ENCODE measurements at places on chromosomes 13 and 19. TPM values are rescaled to one million over a fixed set of nuclear protein-coding genes. Genes with fewer than 3 reads are reported as not detected.

- H3K27me3 ChIP-seq, result no peaks in the 10 kb centered on the region
- H3K36me3 ChIP-seq, result peaks cover 77% of the 10 kb centered on the region
- no peaks in the 10 kb centered on the region for H3K4me1 ChIP-seq
- H3K4me3 ChIP-seq, result no peak overlapping the region
Observed at GRCh38 chr19:52070496-52070895, 21.9 kb upstream of the ZNF432 start.

DNA sequence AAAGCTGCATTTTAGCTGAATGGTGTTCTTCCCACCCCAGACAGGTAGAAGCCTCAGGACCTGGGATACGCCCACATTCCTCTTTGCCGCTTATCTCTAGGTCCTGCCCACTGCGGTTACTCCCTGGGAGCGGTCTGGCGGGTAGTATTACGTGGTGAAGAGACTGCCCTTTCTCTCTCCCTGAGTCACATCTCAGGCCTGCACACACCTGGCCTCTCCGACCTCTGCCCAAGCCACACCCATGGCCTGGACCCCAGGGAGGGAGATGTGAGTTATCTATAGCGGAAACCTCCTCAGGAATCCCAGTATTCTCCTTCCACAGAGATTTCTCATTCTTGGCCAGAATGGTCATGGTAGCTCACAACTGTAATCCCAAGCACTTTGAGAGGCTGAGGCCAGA, 17.3 kb downstream of the RHPN2 start:
- peaks cover 1% of the 10 kb centered on the region for H3K4me1 ChIP-seq
- peak; percentile 70 for DNase-seq
- H3K4me3 ChIP-seq, result no peak overlapping the region
- no peaks in the 10 kb centered on the region for H3K27me3 ChIP-seq
- peaks cover 1% of the 10 kb centered on the region for H3K36me3 ChIP-seq

DNA sequence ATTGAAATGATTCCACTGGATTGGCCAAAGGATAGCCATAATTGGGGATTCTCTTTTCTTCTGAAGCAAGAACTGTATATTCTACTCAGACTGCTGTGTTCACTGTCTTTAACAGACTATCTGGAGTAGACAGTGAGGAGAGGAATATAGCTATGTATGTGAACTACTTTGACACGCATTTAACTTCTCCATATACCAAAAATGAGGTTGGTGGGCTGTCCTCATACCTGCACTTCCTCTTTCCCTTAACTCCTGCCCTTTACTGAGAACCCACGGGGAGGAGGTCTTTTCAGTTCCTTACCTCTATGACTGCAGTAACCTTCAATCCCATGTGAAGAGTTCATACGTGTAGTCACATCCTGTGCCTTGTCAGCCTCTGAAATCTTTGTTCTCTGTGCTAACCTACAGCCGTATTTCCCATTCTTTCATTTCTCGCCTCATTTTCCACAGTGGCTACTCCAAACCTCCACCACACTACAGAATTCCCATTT, 305.8 kb downstream of the MTUS2 start:
- no peaks in the 10 kb centered on the region for H3K36me3 ChIP-seq
- H3K4me1 ChIP-seq, result no peaks in the 10 kb centered on the region
- H3K27ac ChIP-seq, result no peak overlapping the region
- H3K4me3 ChIP-seq, result no peak overlapping the region
- no peak for DNase-seq

The C1QTNF9B gene
- total RNA-seq, result not detected
